Pancreas (tissue), 10 donors: ENCODE measurements at places on chromosomes 3 and 15. TPM values are rescaled to one million over a fixed set of nuclear protein-coding genes. Genes with fewer than 3 reads are reported as not detected.

DNA sequence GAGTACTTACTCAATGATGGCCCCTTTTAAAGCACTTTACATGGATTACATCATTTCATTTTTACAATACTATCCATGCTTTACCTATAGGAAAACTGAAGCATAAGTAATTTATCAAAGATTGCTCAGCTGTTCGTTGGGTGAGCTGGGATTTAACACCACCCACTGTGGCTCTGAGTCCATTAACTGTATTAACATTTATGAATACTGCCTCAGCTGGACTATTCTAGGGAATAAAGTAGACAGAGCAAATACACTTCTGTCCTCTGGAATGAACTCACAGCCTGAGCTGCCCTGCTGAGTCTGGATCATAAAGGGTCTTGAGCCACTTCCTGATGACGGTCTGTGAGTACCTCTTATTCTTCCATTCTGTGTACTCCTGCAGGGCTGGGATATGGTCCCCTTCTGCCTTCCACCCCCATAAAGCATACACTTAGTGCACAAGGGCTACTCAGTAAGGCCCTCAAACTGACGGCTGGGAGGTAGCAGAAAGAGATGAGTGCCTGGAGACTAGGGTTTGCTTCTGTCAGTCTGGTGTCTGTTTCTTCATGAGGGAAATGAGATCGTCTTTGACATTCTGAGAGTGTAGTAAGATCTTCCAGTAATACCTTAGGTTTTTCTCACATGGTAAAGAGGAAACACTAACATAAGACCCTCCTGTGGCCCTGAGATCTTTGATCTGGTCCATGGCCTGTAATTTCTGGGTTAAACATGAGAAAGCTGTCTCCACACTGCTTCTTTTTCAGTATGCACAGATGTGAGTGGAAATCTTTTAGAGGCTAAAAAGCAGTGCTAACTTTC lies 12.6 kb upstream of the ST6GAL1 start:
- DNase-seq, result no peak

GRCh38 chr15:32682569-32682968 lies 35.2 kb upstream of the GREM1 start:
- no peak for DNase-seq

GRCh38 chr3:54321520-54321919 lies 199.2 kb downstream of the CACNA2D3 start:
- DNase-seq, result no peak

DNA sequence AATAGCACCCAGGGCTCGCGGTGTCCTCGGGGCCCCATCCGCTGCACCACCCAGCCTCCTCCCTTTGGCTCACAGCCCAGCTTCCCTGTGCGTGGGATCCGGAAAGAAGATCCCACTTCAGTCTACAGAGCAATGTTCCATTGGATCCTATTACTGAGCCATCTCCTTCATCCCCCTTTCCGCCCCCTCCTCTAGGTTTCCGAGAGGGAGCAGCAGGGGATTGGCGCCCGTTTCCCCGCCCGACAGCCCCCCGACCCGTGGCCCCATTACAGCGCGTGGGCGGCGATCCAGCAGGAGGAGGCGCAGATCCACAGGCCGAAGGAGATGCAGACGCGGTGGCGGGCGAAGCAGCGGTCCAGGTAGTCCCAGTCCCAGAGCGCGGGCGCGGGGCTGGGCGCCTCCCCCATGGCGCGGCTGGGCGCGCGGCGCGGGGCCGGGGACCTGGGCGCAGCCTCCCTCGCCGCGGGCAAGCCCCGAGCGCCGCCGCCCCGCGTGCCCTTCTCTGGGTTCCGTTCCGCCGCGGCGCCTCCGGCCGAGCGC lies 340 bp downstream of the TMEM44 start:
- no peak for DNase-seq

- DNase-seq, result no peak
Observed at GRCh38 chr3:146404436-146404835, 64.9 kb downstream of the PLSCR2 start.

GRCh38 chr3:17518189-17519059 lies 224.0 kb downstream of the TBC1D5 start:
- DNase-seq, result no peak

DNA sequence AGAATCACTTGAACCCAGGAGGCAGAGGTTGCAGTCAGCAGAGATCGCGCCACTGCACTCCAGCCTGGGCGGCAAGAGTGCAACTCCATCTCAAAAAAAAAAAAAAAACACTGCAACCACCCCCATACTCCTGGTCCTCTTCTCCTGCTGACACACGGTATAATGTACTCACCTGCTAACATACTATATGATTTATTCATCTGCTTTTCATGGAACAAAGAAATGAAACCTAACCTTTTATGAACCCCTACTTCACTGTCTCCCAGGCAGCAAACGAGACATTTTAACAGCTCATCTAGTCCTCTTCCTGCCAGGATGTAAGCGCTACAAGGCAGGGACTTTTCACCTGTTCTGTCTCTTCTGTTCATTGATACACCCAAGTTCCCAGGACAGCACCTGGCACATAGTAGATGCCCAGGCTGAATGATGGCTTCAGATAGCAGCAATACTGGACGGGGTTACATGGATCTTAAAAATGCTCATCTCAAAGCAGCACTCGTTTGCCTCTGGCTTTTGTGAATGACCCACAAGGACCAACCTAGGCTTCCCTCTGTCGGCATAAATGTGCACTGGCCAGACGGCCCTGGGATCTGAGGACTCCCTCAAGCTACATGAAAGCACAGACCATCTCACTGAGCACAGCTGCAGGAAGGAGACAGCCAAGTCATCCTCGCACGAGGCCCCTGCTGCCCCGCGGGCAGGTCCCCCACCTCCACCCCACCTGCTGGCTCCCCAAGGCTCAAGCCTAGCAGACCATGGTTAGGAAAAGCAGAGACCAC lies 20.3 kb downstream of the XXYLT1 start:
- DNase-seq, result no peak

- no peak for DNase-seq
Observed at GRCh38 chr15:79009379-79009778, 64.5 kb upstream of the CTSH start.

DNA sequence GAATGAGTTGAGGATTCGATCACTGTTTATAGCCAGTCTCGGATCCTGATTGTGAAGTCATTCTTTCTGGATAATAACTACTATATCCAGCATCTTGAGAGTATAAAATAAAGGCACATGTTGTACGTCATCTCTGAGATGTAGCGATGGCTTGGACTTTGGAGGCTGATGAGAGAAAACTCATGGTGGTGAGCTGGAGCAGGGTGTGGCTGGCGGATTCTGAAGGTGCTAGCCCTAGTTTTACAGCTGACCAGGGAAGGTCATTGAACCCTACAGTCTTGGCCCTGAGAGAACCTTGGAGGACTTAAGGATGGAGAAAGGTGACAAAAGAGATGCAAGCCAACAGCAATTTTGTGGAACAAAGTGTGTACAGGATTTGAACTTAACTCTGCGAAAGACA lies 153.8 kb downstream of the IGF1R start:
- DNase-seq, result no peak

- DNase-seq, result no peak
Observed at GRCh38 chr3:160842021-160843005, 86.3 kb downstream of the PPM1L start.

DNA sequence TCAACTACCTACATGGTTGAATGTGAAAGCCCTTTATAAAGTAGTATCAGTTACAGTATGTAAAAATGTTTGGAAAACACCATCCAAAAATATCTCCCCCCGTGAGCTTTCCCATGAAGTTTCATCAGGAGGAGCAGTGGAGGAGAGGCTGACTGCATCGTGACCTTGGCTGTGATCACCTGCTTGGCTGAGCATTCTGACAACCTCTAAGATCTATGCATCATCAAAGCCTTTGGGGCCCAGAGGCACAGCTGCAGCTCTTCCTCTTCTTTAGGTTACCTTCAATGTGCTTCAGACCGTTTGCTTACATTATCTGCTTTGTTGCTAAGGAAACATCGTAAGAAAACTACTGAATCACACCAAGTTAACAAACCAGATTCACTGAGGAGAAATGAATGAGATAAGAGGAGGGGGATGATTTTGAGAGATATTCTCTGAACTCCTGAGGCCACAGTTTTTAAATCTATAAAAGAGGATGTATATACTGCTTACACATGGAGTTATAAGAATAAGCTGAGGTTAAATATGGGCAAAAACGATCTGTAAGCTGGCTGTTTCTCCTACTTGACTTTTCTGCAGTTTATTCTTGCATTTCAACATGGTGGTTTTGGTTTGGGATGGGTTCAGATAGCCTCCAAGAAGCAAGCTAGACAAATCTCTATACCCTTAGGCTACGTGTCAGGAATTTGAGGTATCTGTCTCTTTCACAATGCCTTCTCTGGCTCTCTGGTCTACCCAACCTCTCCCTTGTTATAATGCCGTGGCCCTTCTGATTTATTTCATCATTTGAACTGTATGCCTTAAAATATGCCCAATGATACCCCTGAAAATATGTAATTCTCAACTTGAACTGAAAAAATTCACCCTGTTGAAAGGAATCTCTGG lies 4.0 kb downstream of the GCSAM start:
- DNase-seq, result no peak

DNA sequence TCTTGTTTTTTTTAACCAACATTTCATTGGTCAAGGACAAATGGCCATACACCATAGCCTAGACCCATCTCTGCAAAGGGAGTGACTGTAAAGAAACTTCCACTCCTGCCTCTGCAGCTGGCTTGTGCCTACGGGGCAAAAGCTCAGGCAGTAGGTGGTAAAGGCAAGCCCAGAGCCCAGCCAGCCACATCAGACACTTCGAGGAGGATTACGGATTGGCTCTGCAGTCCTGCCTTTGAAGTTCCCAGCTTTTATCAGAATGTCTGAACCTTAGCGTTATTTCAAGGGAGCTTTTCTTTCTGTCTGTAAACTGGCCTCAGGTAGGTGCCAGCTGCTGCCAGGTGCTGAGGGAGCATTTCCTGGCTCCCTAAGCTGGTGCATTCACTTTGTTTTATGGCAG lies 15.6 kb downstream of the ZNF710 start:
- DNase-seq, result no peak

DNA sequence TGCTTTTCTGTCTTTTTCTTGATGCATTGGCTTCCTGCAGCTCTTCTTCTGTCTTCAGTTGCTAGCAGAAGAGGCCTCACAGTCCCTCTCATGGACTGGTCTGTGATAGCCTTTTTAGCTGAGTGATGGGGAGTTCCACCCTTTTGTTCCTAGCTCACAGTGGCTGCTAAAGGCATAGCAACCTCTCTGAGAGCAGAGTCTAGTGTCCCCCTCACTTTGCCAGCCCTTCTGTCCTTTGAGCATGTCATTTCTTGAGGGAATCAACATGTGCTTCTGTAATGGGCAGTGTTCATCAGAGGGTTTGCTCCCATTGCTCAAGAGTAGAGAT lies 44.4 kb downstream of the GAP43 start:
- no peak for DNase-seq

DNA sequence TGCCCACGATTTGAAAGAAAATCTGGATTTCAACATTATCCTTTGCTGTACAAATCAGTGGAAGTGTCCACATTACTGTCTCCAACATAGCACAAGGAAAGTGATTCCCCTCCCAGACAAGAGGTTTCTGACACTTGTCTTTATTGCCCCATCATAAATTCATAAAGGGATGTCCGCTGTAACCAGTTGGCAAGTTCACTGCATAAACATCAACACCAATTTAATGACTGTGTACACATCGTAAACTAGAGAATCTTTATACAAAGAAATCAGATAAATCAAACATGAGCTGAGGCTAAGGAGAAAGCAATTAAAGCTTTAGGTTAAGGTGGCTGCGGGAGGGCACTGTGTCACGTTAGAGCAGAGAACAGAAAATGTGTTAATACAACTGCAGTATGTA lies 129.8 kb downstream of the MEIS2 start:
- no peak for DNase-seq

GRCh38 chr15:63870487-63871209 lies 36.9 kb upstream of the HERC1 start:
- DNase-seq, result no peak

DNA sequence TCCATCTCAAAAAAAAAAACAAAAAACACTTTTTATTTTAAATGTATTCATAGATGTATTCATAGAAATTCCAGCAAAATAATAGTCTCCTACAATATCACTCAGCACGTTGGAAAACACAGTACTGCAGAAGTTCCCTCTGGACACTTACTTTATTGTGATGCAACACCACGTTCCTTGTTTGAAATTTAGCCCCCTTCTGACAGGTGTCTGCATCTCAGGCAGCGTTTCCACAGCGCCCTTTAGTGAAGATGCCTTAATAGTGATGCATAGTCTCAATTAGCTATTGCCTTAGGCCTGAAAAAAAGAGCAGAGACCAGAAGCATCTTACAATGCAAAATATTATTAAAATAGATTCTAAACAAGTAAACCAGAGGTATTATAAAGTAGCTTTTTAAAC lies 20.3 kb downstream of the IL12A start:
- DNase-seq, result no peak

DNA sequence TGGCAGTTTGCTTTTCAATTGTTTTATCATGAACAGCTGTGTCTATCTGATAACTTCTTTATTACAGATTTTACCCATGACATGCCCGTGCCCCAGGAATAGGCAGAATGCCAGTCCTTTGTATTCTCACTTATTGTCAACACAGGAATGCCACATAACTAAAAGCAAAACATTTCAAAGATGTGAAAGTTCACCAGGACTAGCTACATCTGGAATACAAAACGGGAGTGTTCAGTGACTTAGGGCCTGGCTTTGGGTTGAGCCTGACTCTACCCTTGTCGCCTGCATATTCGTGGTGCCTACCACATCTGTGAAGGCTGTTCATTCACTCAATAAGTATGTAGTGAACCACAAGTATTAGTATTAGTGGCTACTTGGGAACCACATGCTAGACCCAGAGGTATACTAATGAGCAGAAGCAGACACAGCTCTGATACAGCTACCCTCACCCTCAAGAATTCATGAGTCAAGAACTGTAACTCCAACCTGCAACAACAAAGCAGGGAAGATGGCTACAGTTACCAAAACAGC lies 2.9 kb downstream of the TNFSF10 start:
- DNase-seq, result no peak

DNA sequence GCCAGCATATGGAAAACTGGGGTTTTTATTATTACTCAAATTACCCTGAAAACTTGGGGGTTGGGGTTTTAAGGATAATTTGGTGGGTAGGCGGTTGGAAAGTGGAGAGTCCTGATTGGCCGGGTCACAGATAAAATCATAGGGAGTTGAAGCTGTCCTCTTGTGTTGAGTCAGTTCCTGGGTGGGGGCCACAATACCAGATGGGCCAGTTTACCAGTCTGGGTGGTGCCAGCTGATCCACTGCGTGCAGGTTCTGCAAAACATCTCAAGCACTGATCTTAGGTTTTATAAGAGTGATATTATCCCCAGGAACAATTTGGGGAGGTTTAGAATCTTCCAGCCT lies 4.9 kb upstream of the ZNF662 start:
- DNase-seq, result no peak

DNA sequence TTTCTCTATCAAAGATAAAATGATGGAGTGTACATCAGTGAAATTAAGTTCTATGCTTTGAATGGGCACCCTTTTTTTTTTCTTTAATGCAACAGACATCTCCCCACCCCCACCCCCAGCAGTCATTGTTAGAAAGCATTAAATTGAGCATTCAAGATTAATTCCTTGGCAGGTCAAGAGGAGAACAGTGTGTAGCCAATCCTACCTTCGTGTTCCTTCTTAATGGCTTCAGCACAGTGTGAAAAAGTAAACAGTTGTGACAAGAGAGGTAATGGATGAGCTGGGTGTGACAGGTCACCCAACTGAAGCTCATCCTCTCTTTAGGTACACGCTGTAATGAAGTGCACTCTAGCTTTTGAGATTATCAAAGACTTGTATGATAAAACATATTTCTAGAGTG lies 198.5 kb upstream of the RARB start:
- no peak for DNase-seq

Gene CPA3
- 5.0 TPM for total RNA-seq

Gene DLG1
- total RNA-seq, result 37.3 TPM

Gene MYZAP
- total RNA-seq, result 10.6 TPM

Gene DLL4
- total RNA-seq, result 1.3 TPM

Gene NDUFB5
- total RNA-seq, result 32.3 TPM

Gene CAPN3
- total RNA-seq, result 1.8 TPM

Gene FBXL22
- 2.1 TPM for total RNA-seq
